Stimulated activated CD4-positive, alpha-beta T cell treated with anti-CD3 and anti-CD28 coated beads, TNF-alpha, amount 100 ng/mL, for 24 hours (primary cell): ENCODE measurements at places on chromosomes 3 and 15.

- DNase-seq, result no peak
Observed at GRCh38 chr3:58567251-58567515, 10.0 kb downstream of the FAM107A start.

GRCh38 chr3:196311-197148 is at the start of gene CHL1:
Gene CHL1 (plus strand): TSS chr3:196763. CDS start chr3:319777, 123,014 bp downstream.
- no peak for DNase-seq

DNA sequence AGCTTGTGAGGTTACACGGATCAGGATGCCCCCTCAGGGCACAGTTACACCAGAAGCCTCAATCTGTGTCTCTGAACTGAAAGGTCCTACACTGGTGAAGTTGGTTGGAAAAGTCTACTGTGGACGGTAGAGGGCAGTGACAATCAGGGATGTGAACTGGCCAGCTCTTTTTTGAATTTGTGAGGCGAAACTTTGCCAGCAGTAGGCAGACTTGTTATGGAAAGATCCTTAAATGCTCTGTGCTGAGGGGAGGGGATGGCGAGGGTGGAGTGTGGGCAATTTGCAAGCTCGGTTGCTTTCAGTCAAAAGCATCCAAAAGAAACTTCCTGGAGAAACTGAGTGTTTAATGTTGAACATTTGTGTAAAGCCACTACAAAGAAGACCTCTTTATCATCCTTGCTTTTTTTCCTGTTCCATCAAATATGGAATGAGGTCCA is 127.4 kb upstream of the ABHD17C start:
- no peak for DNase-seq

DNA sequence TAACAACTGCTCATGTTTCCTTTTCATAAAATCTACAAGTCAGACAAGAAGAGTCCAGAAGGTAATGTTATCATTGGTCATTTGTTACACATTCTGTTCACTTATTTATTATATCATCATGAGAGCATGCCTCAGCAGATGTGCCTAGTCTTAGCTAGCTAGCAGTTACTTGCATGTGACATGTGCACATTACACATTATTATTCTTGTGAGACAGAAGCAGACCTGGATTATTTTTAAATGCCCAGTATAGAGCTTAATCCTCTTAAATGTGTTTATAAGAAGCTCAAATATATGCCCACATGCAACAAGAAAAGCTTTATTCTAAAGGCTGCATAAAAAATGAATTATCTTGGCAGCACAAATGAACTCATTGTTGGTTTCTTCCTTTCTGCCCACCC is 12.6 kb downstream of the YEATS2 start:
- no peak for DNase-seq

GRCh38 chr3:37993820-37994638 is 3.4 kb downstream of the VILL start:
- DNase-seq, result peak; percentile 54

GRCh38 chr3:60932643-60933042 is 318.6 kb downstream of the FHIT start:
- DNase-seq, result no peak

GRCh38 chr15:83372434-83372891 is 74.7 kb upstream of the SH3GL3 start:
- DNase-seq, result no peak

DNA sequence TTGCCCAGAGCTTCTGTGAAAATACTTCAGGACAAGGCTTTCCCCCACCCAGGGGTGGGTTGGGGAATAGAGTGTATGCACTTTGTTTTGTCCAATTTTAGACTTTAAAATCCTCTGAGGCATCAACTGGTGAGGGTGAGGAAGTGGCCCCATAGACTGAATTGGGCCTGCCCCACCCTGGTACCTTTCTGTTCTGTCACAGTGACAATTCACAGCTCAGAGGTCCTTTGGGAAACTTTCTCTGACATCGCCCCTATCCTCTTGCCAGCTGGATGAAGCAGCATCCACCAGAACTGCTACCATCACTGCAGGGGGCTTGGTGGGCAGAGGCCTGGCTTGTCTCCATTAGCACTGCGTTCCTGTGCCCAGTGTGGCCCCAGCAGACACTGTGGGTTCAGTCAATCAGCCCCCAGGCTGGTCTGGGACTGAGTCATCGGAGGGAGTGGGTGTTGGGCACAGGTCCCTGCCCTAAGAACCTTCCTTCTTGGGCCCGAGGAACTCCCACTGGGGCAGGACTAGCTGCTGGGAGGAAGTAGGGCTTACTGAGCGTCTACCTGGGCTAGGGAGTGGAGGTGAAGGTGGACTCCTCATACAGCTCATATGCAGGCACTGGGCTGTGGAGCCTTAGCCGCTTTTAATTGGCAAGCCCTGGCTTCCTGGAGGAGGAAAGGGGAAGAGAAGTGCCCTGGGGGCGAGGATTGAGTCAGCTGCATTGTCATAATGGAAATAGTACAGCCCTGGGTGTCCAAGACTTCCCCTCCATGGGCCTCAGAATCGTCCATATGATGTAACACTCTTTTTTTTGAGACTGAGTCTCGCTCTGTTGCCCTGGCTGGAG is 1.5 kb upstream of the PPM1M start:
- DNase-seq, result peak; percentile 52

- peak; percentile 29 for DNase-seq
Observed at GRCh38 chr3:44439499-44440295, 37.8 kb downstream of the ZNF445 start.

GRCh38 chr3:131393868-131394267 is 12.3 kb downstream of the NUDT16 start:
- no peak for DNase-seq

- no peak for DNase-seq
Observed at GRCh38 chr15:71957026-71957425, 146.7 kb downstream of the NR2E3 start.
